ENCODE measurements at places on chromosomes 2 and 18. TPM values are rescaled to one million over a fixed set of nuclear protein-coding genes. Genes with fewer than 3 reads are reported as not detected.

The ANKRD62 gene
- not detected for total RNA-seq

The GPAT2 gene
- total RNA-seq, result 4.6 TPM

The LBH gene
- total RNA-seq, result 62.1 TPM

DNA sequence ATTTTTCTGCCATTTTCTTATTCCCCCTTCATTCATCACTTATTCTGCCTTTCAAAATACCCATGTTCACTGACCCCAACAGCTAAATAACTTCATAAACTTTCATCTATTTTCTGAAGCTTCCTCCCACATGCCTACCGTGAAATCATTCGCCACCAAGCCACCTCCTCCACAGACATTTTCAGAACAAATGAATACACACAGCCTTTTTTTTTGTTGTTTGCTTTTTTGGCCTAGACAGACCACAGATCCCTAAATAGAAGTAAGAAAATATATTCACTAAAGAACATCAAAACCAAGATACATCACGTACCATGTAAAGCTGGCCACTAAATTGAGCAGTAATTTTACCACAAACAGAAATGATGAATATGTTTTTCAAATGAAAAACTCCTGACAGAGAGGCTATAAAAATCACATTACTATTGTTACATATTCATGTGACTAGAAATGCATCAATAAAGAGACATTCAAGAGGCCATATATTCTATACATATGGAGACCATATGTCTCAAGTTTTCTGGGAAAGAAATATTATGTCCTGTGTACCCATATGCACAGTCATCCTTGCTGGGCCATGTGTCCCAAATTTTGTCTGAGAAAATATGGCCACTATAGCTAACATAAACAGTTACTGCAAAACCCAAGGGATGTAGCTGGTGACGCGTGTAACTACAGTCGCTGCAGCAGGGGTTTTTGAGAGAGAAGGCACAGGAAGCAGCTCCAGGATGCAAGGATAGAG, 200.3 kb downstream of the FBXO15 start:
- no peak for DNase-seq

- DNase-seq, result peak; percentile 11
Measured at GRCh38 chr2:232927032-232927792, 57.1 kb downstream of the SNORC start.

GRCh38 chr2:41320491-41320890, 727.3 kb upstream of the PKDCC start:
- no peak for DNase-seq

DNA sequence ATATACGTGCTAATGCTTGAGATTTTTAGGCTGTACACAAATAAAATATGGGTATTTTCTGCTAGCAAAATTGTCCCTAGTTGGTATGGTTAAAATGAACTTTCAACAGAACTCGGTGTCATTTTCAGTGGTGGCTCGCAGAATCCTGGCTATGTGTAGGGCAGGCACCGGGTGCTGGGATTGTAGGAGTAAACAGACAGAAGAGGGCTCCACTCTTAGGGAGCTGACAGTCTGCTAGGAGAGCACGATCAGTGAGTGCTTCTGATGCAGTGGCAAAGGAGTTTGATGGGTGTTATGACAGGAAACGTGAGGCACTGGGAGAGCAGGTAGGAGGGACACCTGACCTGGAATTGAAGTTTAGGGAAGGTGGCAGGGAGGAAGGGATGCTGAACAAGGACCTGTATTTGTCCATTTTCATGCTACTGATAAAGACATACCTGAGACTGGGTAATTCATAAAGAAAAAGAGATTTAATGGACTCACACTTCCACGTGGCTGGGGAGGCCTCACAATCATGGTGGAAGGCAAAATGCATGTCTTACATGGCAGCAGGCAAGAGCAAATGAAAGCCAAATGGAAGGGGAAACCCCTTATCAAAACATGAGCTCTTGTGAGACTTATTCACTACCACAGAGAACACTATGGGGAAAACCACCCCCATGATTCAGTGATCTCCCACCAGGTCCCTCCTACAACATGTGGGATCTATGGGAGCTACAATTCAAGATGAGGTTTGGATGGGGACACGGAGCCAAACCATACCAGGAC, 105.4 kb upstream of the LCLAT1 start:
- DNase-seq, result no peak

- no peak for DNase-seq
Measured at GRCh38 chr2:59568461-59568860, 985.0 kb downstream of the BCL11A start.

GRCh38 chr2:985317-985898, 34.8 kb downstream of the SNTG2 start:
- DNase-seq, result no peak

GRCh38 chr2:233413559-233414272, 59.4 kb downstream of the DGKD start:
- peak; percentile 76 for DNase-seq

GRCh38 chr2:38158378-38159118, 82.6 kb upstream of the CYP1B1 start:
- DNase-seq, result no peak

- DNase-seq, result no peak
Measured at GRCh38 chr2:172249986-172250385, 147.3 kb upstream of the DLX2 start.

DNA sequence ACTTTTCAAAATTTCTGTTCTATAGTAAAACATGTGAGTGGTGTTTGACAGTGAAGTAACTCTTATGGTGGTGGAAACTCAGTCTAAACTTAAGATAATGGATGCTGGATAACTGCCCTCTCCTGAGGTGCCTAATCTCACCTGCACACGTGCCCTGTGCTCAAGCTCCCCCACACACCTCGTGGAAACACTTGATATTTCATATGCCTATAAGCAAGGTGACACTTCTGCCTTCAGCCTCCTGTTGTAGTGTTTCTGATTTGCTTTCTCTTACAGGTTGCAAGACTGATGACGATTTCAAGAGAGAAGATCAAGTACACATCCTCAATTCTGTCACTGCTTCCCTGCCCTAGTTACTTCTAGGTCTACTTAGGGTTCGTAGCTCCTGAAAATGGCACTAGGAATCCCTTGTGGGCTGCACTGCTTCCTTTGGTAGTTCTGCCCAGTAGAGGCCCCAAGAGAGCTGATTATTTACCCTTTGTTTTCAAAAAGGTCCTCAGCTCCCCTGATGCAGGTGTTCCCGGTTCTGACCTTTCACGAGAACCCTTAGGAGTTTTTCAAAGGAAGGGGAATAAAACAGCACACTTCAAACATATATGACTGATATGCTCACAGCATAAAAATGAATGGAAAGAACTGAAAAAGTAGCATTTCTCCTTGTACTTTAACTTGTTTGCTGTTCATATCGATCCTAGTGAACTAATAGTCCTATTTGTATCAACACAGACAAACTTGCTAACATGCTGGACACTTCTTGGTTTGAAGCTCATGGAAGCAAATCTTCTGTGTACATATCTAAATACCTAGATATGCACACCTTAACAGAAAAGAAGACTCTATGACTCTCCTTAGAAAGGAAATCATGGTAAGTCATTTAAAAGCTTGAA, 6.7 kb downstream of the CAVIN2 start:
- peak; percentile 47 for DNase-seq

GRCh38 chr2:20507166-20507692, 60.4 kb downstream of the RHOB start:
- peak; percentile 44 for DNase-seq

DNA sequence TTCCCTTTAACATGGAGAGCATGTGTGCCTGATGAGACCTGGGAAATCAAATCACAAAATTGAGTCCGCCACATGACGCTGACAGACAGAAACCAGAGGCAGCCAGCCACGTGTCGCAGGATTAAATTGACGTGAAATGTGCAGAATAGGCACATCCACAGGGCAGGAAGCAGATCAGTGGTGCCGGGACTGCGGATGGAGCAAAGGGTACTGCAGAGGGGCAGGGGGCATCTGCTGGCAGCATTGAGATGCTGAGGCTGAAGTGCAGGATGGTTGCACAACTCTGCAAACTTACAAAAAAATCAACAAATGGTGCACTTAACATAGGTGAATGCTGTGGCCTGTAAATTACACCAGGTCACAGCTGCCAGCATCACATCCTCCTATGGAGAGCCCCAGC, 48.2 kb upstream of the TUBA3E start:
- DNase-seq, result no peak

DNA sequence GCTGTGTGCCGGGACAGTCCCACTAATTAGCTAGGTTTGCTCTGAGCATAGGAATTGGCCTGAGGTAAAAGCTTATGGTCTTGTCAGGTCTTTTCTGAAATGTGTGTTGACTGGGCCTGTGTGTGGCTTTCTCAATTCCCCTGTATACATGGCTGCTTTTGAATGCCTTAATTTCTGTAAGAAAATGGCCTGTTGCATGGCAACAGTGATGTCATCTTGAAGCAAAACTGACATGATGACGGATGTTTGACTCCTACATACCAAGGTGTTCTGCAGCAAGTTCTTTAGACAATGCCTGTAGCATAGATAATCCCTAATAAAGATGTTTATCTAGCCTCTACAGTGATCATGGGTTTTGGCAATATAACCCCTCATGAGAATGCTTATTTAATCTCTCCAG, 198.5 kb downstream of the OTX1 start:
- no peak for DNase-seq

- DNase-seq, result no peak
Measured at GRCh38 chr2:241194811-241195210, 6.3 kb downstream of the ANO7 start.

GRCh38 chr2:186031229-186031628, 292.6 kb downstream of the FSIP2 start:
- no peak for DNase-seq

GRCh38 chr2:60234274-60234986, 319.0 kb downstream of the BCL11A start:
- DNase-seq, result no peak

All from lung microvascular endothelial cell (primary cell).